AG09309 (cell line): ENCODE measurements at places on chromosomes 6 and 20.

DNA sequence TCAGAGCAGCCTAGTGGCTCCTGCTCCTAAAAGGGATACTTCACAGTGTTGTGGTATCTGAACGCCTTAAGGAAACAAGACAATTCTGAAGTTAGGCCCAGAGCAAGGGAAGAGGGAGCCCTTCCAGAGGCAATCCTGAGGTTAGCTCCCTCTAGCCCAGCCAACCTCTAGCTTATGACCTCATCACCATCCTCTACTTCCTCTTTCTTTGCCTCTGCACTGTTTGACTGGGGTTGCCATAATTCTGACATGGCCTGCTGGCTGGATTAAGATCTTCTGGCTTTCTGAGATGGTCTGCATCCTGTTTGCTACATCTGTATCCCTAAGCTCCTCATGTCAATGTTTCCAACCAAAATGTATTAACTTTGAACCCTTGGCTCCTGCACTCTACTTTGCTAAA lies 23.3 kb upstream of the BMP2 start:
- no peak for DNase-seq

DNA sequence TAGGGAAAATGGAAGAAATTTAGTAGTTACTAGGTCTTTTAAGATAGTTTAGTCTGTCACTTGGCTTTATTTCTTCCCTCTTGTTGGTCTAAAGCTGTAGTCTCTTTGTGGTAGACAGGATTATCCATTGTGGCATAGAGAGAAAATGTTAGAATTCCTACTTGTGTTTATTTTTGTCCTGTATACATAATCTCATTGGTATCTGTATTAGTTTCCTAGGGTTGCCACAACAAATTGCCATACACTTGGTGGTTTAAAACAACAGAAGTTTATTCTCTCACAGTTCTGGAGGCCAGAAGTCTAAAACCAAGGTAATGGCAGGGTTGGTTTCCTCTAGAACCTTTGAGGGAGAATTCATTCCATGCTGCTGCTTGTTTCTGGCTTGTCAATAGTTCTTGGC lies 119.4 kb downstream of the ZFAND3 start:
- no peak for DNase-seq

DNA sequence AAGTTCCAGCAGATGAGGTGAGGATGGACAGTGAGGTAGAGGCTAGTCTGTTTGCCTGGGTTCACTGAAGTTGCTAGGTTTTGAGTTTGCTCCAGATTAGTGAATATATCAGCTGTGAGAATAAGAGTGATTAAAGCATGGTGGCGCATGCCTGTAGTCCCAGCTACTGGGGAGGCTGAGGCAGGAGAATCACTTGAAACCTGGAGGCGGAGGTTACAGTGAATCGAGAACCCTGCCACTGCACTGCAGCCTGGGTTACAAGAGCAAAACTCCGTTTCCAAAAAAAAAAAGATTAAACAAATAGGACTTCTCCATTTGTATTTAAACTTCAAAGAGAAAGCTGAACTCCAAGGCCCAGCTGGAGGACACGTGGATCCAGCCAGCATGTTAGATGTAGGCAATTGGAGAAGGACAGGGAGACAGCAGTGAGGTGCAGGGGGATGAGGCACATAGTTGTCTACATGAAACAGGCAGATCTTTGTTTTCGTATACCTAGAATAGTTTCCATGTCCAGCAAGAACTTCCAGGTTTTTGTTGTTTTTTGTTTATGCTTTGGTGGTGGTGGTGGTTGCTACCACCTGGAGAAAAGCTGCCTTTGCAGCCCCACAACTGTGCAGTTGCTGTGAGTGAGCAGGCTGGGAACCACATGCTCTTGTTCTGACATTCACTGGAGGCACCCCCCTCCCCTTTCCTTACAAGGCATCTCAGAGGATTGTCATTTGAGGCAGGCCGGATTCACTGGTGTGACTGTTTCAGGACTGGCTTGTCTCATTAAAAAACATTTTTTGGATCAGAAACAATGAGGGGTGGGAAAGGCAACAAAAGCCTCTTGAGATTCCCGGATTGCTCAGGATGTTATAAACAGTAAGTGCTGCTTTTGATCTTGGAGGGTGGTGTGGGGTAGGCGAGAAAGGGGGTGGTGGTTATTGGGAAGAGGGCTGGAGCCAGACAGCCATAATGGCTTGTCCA lies 72.3 kb downstream of the JARID2 start:
- DNase-seq = no peak

DNA sequence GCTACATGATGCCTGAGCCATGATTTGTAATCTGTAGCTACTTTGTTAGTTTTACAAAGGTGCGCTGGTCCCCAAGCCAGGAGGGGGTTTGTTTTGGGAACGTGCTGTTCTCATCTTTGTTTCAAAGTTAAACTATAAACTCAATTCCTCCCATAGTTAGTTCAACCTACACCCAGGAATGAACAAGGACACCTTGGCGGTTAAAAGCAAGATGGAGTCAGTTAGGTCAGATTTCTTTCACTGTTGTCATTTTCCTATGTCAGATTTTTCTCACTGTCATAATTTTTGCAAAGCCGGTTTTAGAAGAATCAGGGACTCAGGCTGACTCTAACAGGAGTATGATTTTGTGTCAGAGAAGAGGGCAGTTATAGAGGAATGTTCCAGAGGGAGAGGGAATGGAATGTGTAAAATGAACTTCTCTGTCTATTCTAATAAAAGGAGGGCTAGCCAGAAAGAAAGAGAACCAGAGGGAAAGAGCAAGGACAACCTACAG lies 2.3 kb upstream of the GMPR start:
- DNase-seq = no peak

- DNase-seq = no peak
These were observed 143.5 kb downstream of the WDR27 start for GRCh38 chr6:169558378-169558773.
